CD4-positive, alpha-beta T cell treated with Interleukin-6 at 100 ng/mL for 8 hours (primary cell): ENCODE measurements at places on chromosomes 6 and 20.

DNA sequence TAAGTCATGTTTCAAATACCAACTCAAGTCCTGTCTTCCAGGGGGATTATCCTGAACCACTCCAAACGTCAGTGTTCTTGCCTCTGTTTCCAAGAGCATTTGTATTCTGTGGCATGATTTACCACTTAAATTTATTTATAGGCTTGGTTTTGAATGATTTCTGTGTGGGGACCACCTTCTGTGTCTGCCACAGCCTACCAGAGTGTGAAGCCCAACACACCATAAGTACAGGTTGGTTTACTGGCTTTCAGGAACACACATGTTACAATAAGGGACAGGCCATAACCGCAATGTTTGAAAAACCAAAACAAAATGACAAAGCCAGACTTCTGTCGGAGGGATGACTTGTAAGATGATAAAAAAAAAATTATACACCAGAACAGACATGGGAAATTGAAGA, 56.5 kb upstream of the MAP3K7 start:
- DNase-seq = no peak

DNA sequence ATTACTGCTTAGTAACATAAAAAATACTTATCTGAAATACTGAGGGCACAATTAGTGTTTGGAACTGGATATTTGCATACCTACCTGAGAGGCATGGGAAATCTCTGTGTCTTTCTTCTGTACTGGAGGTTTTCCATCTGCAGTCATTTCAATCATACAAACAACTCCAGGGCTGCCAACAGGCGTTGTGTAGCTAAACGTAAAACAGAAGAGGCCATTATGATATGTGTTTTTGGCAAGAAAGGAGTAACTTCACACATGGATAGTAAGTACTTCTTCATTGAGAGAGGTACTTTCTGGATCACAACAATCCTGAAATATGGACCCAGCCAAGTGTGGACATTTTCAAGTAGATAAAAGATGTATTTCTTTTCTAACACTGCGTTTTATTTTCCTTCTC, 363.4 kb downstream of the PHF3 start:
- no peak for DNase-seq

GRCh38 chr6:142302421-142303175, 791 bp downstream of the ADGRG6 start:
- no peak for DNase-seq

GRCh38 chr6:140915103-140915502, 1217.6 kb upstream of the GJE1 start:
- DNase-seq = no peak

- DNase-seq = no peak
Observed at GRCh38 chr6:80477591-80477990, 371.1 kb downstream of the BCKDHB start.

GRCh38 chr6:45118754-45119153, 209.4 kb upstream of the RUNX2 start:
- DNase-seq = no peak

- peak; percentile 19 for DNase-seq
Observed at GRCh38 chr6:135162678-135163439, 18.2 kb upstream of the MYB start.

GRCh38 chr6:153574231-153574630, 443.1 kb upstream of the RGS17 start:
- no peak for DNase-seq

DNA sequence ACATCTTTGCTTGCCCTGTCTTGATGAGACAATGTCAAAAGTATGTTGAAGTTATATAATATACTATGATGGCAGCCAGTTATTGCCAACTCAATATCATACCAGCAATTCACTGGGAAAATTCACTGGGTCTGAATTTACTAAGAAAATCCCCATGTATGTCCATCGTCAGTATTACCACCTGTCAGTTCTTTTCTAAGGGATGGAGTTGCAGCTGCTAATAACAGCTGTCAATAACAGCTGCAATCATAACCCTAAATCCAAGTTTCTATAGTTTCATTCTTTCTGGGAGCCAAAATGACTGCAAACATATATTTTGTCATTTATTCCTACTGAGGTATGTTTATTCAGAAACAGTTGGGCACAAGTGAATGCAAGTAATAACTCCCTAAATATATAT, 132.6 kb upstream of the RIN2 start:
- no peak for DNase-seq

GRCh38 chr6:19587238-19587942, 249.8 kb upstream of the ID4 start:
- DNase-seq = no peak

DNA sequence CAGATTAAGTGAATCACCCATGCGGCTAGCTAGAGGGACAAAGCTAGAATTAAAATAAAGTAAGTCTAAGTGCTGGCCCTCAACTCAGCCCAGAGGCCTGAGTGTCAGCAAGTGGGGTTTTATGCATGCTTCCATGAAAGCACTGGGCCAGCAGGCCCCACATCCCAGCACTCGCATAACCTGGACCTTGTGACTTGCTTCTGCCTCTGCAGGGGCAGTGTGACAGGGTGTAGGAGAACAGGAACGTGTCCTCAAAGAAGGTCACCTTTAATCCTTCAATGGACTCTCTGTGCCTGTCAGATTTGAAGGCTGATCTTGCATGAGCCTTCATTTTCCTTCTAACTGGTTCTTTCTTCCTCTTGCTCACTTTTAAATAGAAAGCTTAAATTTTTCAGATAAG, 183.4 kb downstream of the ALDH8A1 start:
- no peak for DNase-seq

GRCh38 chr6:6418421-6418820, 98.0 kb upstream of the F13A1 start:
- no peak for DNase-seq

- DNase-seq = no peak
Observed at GRCh38 chr6:5125152-5126006, 40.2 kb downstream of the PPP1R3G start.

DNA sequence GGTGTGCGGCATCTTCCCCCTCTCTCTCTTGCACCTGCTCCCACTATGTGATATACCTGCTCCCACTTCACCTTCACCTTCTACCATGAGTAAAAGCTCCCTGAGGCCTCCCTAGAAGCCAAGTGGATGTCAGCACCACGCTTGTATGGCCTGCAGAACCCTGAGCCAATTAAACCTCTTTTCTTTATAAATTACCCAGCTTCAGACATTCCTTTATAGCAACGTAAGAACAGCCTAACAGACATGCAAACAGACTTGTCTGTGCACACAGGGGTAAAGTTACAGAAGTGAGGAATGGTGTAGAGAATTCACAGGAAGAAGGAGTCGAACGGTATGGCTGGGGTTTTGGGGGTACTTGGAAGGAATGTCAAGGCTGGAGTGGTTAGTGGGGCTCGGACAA, 14.8 kb upstream of the TGM2 start:
- DNase-seq = no peak
